Retinal pigment epithelial cell (primary cell): ENCODE measurements at places on chromosomes 6 and 20.

DNA sequence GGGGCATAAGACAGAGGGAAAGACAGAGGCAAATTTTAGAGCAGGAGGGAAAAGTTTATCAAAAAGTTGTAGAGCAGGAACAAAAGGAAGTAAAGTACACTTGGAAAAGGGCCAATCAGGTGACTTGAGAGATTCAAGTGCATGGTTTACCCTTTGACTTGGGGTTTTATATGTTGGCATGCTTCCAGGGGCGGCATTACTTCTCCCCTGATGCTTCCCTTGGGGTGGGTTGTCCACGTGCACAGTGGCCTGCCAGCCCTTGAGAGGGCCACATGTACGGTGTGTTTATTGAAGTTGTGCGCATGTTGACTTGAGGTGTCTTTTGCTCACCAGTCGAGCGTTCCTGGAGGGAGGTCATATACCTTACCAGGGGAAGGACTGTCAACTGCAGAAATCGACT is 259.5 kb upstream of the JARID2 start:
- DNase-seq: no peak

DNA sequence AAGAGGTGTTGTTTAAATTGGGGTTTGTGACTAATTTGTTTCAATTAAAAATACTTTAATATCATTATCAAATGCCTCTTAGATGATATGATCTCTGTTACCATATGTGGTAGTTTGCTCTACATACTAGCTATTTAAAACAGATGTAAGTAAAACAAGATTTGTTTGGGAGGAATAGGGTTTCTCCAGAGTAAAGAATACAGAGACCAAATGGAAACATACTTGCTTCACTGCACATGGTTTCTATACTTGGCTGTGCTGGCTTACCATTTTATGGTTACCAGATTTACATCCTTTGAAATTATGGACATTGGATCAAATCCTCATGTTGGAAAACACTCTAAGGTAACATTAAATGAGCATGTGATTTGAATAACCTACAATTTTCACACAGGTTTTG is 588.3 kb downstream of the CD109 start:
- DNase-seq: no peak

DNA sequence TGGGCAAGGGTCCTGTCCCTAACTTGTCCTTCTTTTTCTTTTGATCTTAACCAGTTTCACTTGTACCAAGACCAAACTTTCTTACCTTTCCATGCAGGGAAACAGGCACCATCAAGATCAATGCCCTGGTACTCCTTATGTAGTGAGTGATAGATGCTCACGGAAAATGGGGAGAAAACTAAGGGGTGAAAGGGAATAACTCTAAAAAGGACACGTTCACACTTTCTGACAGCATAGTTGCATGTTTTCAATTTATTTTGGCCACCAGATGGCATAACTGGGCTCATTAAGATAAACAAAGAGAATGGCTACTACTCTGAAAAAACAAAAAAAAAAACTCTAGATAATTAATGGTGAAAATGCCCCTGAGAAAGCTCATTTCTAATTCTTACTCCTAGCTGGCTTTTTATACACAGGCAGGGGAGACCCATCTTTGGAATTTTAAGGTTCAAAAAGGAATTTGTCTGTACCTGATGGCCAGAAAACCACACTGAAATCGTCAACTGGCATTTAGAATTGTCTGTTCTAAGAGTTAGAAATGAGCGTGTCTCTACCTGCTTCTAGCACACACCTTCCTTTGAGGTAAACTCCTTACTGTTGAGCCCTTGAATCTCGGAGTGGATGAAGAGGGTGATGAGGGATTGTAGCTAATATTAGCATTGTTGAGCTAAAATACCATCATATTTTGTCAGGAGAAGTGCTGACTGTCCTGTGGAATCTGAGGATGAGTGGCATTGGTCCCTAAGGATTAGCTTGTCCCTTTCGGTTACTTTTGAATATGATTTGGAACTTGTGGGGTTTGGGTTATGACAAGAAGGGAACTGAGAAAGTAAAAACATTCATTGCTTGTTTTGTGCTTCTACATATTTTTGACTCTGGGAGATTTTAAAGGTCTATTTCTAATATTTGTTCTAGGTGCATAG is 62.2 kb upstream of the DDR1 start:
- no peak for DNase-seq

GRCh38 chr6:26092443-26092842 is 5.2 kb downstream of the HFE start:
- DNase-seq: no peak

GRCh38 chr6:12555267-12555666 is 161.3 kb upstream of the PHACTR1 start:
- no peak for DNase-seq

DNA sequence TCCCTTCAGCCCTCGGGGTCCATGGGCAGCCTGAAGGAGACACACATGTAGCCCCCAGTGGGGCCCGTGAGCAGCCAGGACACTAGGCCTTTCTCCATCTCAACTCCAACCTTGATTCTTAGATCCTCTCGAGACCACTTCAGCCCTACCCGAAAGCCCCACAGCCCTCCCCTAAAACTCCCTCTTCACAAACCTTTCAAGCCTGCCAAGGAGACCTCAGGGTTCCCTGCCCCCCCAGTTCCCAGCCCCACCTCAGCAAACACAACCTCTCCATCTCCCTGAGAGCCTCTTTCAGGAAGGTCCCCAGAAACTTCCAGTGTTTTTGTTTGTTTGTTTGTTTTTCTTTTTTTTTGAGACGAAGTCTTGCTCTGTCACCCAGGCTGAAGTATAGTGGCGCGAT is 11.1 kb downstream of the COL11A2 start:
- DNase-seq: no peak

GRCh38 chr6:3205913-3206312 is 21.5 kb downstream of the TUBB2B start:
- peak; percentile 52 for DNase-seq
